Stimulated activated CD4-positive, alpha-beta T cell treated with anti-CD3 and anti-CD28 coated beads, Interleukin-15, amount 100 ng/mL, for 1 hour (primary cell): ENCODE measurements at places on chromosomes 16 and 17.

- no peak for DNase-seq
Measured at GRCh38 chr16:49545741-49546448, 172.3 kb downstream of the C16orf78 start.

DNA sequence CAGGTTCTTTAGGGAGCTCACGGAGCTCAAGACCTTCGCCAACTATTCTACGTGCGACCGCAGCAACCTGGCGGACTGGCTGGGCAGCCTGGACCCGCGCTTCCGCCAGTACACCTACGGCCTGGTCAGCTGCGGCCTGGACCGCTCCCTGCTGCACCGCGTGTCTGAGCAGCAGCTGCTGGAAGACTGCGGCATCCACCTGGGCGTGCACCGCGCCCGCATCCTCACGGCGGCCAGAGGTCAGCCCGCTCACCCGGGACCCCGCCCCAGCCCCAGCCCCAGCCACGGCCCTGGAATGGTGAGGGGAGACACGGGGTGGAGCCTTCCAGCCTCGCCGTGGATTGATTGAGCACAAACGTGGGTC lies 13.5 kb downstream of the SARM1 start:
- DNase-seq = no peak

DNA sequence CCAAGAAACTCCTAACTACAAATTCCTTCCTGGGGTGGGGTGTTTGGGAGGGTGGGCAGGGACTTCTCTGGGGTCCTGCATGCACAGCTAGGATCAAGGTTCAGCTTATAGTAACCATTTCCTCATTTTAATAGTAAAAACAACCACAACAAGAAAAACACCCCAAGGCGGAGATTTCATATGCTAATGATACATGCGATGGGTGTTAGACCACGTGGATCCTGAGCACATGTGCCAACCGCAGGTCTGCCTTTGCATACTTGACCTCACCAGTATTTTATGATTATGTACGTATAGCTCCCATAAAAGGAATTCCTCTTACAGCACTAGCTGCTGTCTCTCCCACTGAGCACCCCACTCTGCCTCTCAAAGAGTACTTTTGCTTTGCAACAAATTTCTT lies 1.9 kb downstream of the KRTAP4-11 start:
- DNase-seq = no peak

DNA sequence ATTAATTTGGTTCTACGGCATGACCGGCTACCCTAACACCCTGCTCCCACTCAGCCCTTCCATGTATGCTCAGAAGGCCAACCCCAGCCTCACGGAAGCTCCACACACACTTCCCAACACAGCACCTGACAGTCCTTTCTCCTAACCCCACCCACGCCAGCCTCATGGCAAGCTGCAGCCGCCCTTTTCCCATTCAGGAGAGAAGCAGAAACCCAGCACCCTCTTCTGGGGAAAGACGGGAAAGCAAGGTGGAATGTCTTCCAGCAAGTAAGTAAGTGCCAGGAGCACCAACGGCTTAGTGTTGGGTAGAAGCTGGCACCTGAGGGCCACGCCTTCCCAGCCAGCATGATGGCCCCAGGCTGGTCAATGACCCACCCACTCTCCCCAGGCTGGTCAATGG lies 32.1 kb downstream of the ABR start:
- no peak for DNase-seq

GRCh38 chr16:4800290-4801041 lies 2.0 kb downstream of the ROGDI start:
- no peak for DNase-seq

DNA sequence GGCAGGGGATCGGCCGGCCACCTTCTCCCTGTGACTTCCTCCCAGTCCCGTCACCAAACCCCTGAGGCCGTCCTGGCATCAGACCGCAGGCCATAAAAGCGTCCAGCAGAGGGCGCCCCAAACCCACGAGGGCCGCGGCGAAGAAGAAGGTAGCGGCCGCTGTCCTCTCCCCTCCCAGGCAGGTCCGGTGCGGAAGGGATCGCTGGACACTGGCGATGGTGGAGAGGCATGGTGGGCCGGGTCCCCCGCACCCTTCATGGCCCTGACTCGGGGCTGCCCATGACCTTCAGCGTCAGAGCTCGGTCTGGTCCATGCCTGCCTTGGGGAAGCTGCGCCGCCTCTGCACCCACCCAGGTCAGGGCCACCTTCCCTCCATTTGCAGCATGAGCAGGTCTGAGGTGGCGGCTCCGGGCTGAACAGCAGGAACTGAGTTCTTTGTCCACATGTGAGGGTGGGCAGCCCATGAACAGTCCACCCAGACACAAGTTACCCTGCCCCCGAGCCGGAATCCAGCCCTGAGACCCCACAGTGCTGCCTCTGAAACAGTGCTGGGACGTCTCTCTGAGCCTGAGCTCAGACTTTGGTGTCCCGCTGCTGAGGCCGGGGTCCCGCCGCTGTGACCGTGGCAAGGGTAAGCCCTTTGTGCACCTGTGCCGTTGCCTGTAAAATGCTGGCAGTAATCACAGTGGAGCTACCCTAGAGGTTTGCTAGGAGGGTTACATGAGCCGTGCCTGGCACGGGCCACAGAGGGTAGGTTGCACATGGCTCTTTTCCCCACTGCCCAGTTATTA lies 40.8 kb upstream of the CMIP start:
- DNase-seq = peak; percentile 53

DNA sequence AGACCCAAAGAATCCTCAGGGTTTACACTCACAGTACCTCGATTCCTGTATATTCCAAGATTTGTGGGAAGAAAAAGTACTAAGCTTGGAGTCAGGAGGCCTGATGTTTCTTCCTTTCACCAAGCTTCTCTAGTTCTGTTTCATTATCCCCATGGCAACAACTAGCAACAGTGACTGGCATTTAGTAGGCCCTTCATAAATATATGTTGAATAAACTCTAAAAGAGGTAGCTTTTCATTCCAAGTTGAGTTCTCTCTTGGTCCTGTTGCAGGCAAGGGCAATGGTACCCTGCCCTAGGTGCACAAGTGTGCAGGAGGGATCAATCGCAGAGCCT lies 527 bp upstream of the UBE2Z start:
- no peak for DNase-seq

DNA sequence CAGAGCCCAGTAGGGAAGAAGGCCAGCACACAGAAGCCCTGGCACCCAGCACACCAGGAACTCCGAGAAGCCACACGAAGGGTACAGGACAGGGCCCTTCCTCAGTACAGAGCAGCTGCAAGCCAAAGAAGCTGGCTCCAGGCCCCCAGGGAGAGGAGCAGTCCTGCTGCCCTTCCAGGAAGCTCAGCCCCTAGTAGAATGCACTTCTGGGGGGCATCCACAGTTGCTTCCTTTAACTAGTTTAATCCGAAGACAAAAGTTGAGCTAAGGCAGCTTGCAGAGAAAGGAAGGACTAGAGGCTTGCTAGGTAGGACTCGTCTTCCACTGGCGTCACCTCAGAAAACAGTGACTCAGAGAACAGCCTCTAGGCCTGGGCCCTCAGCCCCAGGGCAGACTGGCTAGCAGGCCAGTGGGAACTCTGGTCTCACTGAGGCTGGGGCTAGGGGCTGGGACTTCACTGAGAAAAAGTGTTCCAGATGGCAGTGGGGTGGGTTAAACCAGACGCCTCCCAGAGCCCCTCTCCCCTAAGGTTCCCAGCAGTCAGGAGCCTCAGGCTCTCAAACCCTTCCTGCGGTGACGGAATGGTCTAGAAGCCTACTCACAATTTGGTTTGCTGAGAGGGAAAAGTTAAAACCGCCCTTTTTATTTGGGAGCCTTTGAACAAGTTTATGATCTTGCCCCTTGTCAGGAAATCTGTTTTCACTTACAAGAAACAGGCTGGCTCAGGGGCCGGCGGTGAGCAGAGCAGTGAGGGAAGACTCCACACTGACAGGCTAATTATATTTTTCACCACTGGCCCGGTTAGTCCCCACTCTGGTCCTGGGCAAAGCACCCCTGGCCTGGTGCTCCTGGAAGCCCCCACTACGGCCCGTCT lies 41.4 kb downstream of the ACTG1 start:
- DNase-seq = no peak

- DNase-seq = no peak
Measured at GRCh38 chr17:43911904-43912303, 4.6 kb upstream of the MPP2 start.

- no peak for DNase-seq
Measured at GRCh38 chr16:59432896-59433295, 698.8 kb upstream of the GOT2 start.

DNA sequence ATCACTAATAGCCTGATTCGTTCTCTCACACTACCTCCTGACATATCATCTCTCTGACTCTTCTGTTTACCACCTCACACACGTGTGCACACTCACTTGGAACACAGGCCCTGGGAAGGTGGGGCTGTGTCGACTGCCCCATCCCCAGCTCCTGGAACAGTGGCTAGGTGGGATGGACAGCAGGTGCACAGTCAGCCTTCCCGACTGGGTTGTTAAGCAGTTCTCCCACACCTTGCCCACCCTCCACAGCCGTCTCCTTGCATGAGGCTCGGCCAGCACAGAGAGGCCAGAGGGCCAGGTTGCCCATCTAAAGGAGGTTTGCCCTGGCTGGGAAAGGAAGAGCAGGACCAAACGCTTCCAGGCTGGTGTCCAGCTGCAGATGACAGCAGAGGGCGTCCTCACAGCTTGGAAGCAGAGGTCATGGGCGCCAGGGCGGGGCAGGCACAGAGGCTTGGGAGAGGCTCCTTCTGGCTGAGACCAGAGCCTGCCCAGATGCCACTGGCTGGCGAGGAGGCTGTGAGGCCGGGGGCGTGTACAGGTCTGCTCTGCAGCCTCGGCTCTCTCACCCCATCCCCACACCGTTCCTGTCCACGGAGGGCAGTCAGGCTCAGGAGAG lies 92.8 kb downstream of the AMFR start:
- DNase-seq = no peak

DNA sequence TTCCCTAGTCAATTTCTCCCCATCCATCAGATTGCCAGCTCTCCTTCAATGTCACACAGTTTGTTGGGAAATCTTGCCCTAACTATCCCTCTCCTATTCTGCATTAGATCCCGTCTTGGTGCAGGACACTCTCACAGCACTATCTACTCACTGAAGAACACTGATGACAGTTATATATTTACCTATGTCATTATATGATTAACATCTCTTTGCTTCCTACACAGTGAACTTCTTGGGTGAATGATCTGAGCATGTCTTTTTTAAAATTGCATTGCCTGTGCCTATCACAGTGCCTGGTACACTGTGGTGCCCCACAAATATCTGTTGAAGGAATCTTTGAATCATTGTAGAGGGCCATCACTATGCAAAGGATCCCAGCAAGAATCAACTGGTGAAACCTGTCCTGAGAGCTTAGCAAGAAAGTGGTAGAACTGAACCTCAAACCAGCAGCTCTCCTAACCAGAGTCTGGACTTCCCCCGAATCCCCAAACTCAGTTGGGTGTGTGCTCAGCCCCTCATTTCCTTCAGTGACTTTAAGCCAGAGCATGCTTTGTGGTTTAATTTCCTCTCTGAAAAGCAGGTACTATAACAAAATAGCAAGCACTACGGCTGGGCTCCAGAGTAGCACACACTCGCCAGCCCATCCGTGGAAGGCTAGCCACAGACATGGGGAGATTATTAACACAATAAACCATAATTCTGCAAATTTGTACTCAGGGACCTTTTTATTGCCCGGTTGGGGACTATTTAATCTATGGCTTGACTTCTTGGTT lies 680.7 kb upstream of the SALL1 start:
- DNase-seq = no peak

DNA sequence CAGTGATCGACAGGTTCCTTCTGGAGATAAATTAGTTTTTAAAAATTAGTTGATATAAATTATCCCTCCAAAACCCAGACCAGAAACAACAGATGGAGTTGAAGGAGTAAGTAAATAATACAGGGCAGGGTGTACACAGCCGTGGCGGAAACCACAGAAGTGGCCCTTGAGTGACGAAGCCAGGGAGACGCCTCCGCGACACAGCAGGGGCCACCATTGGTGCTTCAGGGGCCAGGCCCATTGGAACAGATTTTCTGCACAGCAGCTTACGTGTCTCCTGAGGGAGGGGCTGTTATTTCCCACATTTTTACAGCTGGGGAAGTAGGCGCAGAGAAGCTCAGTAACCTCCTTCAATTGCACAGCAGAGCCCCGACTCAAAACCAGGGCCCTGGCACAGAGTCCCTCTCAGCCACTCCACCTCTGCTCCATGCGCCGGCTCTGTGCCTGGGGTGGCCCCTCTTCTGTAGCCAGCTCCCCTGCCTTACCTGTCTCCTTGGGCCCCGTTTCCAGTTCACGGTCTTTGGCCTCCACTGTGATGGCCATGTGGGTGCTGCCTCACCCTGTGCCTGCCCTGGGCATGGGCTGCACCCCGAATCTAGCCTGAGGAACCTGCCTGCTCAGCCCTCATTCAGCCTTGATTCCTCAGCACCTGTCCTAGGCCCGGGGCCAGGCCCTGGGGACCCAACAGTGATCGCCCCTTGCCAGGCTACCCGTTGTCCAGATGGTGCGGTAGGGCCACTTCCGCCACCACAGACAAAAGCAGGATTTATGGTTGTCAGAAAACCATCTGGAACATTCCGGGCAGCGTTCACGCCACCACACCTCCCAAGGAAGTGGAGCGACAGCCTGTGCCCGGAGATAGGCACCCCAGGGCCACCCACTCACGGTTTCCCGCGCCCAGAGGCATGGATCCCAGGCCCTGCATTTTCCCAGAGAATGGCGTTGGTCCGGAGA lies 128.5 kb upstream of the GSE1 start:
- DNase-seq = no peak

DNA sequence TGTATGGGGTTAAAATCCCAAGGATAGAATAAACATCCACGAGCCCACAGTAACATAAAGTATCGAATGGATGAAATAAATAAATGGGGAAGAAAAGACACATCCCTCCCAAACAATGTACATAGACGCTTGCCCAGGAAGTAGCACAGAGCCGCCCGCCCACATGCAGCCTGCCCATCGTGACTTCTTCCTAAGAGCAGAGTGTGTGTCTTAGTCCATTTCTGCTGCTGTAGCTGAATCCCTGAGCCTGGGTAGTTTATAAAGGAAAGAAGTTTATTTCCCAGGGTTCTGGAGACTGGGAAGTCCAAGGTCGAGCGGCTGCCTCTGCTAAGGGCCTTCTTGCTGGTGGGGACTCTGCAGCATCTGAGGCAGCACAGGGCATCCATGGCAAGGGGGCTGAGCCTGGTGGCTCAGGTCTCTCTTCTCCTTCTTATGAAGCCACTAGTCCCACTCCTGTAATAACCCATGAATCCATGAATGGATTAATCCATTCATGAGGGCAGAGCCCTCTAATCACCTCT lies 39.4 kb upstream of the ZNF469 start:
- DNase-seq = no peak

- no peak for DNase-seq
Measured at GRCh38 chr17:76481071-76481655, 13.8 kb downstream of the AANAT start.

GRCh38 chr17:72122010-72122764 lies 1.4 kb downstream of the SOX9 start:
- DNase-seq = no peak

GRCh38 chr17:39939588-39940419 lies 12.3 kb downstream of the LRRC3C start:
- no peak for DNase-seq

- DNase-seq = no peak
Measured at GRCh38 chr17:227946-228615, 46.6 kb upstream of the DOC2B start.

DNA sequence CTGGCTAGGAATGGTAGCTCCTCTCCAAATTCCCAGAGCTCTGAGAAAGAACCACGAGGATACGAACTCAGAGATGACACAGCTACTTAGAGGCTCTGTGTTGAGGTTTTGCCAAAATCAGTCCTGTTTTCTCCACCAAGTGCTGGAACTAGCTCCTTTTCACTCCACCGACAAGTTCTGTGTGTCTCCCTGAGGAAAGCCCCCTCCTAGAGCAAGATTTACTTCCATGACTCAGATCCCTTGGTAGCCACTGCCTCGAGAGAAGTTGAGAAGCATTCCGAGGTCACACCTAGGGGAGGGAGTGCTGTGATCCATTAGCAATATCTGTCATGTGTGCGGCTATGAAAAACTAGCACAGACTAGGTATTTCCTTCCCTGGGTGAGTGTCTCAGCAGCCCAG lies 30.6 kb downstream of the IL21R start:
- DNase-seq = no peak
